Thoracic aorta (tissue), 2 donors: ENCODE measurements at places on chromosomes 13 and 19.

- no peak for DNase-seq
Measured at GRCh38 chr13:30047154-30047874, 196.9 kb upstream of the UBL3 start.

GRCh38 chr13:33545492-33545891 is 259.9 kb upstream of the STARD13 start:
- DNase-seq = no peak

DNA sequence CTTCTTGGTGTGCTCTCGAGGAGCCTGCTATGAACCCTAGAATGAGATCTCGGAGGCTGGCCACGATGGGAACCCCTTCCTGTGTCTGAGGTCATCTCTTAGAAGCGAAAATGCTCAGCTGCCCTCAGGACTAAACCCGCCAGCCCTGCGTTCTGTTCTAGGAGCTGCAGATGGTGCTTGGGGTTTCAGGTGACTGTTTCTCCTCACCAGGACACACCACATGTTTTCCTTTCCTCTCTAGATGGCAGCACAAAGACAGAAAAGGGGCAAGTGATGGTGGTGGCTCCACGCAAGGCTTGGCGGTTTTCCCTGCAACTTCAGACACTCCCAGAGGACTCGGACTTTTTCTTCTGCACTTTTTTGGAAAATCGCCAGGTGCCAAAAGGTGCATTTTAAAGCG is 60.1 kb downstream of the RNASEH2B start:
- no peak for DNase-seq

DNA sequence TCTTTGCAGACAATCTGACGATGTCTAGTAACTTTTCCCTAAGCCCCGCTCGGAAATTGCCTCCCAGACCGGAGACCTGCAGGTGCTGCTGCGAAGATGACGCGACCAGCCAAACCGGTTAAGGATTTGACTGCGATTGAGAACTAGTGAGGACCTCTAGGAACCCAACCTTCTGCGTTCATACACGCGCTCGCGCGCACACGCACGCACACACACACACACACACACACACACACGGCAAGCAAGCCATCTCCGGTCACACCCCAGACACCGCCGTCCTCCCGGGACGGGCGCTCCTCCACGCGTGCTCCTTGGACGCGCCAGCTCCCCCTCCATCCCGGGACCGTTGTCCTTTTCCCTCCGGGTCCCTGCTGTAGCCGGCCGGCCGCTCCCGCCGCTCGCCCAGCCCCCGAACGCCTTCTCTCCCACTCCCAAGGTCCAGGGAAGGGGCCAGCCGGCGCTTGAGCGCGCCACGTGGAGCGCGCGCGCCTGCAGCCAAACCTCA is 1.2 kb downstream of the TBC1D4 start:
- DNase-seq = no peak

- no peak for DNase-seq
Measured at GRCh38 chr13:103694033-103694432, 627.8 kb upstream of the SLC10A2 start.

GRCh38 chr13:71672512-71672911 is 194.5 kb downstream of the DACH1 start:
- DNase-seq = no peak

DNA sequence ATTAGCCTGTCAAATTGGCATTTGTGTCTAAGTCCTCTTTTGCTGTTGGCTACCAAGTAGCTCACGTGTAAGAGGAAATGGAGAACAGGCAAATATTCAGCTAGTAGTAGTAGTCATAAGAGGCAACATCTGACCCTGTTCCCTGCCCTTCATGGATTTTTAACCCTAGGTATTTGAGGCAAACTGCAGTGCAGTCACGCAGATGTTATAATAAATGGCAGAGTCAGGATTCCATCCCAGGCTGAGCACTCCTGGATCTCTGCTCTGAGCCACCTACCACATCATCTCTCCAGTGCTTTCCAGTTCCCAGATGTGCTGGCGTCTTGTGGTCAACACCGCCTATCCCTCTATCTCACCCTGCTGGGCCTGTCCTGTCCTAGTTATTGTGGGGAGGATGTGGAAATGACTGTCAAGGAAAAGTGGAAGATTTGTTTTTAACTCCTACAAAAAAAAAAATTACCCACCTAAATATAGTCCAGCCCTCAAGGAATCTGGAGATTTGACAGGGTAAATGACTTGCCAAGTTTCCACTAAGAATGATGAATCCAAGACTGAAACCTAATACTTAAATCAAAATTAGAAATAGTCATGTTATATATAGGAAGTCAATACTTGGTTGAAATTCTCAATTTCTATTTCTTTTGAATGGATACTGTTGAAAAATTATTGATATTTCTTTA is 322.9 kb downstream of the GPC6 start:
- DNase-seq = no peak

DNA sequence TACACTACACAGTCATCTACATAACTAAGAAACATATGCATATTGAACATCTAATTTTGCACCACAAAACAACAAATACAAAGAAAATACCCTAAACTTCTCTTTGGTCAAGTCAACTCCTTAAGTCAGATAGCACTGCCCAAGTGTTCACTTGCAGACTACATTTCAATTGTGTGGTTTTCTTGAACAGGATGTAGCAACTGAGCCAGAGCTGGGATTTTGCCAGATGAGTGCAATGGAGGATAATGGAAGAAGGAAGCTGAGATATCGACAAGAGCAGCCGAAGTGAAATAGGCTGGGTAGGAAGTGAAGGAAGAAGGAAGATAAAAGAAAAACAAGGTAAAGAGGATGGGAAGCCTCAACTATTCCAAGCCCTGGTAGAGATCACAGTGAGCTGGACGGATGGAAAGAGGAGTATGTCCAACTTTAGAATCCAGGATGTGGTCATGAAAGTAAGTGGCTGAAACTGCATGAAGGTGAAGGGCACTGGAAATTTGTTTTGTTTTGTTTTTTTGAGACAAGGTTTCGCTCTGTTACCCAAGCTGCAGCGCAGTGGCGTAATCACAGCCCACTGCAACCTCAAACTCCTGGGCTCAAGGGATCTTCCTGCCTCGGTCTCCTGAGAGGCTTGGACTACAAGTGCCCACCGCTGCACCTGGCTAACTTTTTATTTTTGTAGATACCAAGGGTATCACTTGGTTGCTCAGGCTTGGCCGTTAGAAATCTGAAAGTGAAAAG is 15.0 kb downstream of the NUFIP1 start:
- peak; percentile 16 for DNase-seq

DNA sequence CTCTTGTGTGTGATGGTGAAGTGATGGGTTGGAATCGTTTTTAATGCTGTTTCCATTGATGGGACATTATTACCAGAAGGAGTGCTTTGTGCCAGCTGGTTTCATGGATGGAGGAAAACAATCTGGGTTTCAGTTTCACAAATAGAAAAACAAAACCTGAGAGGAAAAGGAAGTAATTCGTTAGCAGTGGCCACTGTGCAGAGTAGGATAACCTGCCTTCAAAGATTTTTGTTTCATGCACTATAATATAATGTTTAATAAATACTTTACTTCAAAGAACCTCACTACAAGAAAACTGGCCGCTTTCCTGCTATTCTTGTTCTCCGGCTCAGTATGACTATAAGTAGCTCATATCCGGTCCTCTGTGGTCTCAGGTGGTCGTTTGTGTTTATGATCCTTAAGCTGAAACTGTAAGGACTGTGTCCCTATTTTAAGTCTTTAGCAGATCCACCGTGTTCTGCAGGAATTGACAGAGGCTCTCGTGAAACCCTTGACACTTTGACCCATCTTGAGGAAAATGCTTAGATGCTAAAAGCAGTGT is 104.7 kb downstream of the GGACT start:
- no peak for DNase-seq

DNA sequence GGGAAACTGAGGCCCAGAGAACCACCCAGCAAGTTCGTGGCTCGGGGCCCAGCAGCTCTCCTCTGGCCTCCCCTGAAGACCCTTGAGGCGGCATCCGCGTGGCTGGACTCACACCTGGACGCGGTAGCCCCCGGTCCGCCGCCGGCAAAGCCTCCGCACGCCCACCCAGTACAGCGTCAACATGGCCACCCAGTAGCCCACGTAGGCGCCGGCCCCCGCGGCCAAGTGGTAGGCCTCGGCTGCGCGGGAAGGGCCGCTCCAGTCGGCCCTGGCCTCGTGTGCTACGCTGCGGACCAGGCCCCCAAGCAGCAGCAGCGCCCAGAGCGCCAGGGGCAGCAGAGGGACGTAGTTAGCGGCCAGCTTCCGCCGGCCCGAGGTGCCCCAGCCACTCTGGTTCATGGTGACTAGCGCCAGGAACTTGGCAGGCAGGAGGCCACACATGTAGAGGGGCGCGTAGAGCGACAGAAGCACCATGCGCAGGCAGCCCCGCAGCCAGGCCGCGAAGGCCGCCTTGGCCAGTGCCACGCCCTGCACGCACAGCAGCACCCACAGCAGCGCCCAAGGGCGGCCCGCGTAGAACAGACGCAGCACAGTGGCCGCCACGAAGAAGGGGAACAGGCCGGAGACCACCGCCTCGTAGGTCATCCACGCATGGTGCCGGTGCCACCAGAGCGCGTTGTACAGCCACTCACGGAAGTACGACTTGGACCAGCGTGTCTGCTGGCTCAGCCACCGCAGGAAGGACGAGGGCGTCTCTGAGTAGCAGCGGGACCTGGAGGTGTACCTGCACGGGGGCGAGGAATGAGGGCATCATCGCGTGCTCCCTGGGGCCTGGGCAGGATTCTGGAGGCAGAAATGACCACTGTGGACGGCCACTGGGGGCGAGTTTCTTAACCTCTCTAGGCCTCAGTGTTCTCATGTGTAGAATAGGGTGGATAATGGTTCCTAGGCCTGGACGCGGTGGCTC is 10.2 kb downstream of the HAS1 start:
- no peak for DNase-seq

- no peak for DNase-seq
Measured at GRCh38 chr19:6250024-6250615, 29.7 kb downstream of the MLLT1 start.

DNA sequence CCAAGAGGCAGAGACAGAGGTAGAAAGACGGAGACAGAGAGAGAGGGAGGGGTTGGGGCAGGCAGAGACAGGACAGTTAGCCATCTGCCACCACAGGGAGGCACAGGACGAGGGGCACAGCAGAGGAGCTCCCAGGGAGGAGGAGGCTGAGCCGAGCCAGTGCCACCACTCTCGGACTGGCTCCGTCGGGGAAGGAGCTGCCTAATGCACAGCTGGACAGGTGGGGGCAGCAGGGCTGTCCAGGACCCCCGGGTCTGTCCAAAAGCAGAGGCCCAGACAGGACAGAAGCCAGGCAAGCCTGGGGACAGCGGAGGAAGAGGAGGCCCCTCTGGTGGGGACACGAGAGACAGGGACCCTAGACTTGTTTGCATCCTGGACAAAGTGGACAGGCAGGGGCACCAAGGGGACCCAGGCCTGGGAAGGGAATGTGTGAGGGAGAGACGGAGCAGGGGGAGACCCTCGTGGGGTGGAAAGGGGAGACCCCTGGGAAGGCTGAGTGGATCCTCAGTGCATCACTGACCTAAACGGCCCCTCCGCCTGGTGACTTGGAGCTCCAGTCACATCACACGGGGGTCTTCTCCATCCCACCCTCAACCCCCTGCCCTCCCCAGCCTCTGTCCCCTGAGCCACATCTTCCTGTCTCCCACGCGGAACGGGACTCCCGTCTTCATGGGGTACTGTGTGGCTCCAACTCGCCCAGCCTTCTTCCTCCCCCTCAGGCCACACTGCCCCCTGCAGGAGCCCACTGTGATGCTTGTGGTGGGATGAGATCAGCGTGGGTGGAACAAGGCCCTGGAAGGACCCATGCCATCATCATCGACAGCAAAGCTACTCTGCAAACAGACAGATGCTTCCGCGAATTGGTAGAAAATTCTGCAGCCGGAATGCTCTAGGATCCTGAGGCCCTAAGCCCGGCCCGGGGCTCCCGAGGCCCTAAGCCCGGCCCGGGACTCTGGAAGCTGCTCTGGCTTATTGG is 915 bp downstream of the F10 start:
- no peak for DNase-seq

- DNase-seq = no peak
Measured at GRCh38 chr19:12932392-12933286, 872 bp downstream of the FARSA start.

- DNase-seq = no peak
Measured at GRCh38 chr13:76667551-76667950, 218.7 kb downstream of the KCTD12 start.

- DNase-seq = no peak
Measured at GRCh38 chr13:59663707-59664106, 500.0 kb downstream of the DIAPH3 start.

GRCh38 chr13:113935001-113935844 is 38.7 kb downstream of the C13orf46 start:
- no peak for DNase-seq

- DNase-seq = no peak
Measured at GRCh38 chr19:14669940-14670339, 4.7 kb downstream of the ADGRE3 start.

DNA sequence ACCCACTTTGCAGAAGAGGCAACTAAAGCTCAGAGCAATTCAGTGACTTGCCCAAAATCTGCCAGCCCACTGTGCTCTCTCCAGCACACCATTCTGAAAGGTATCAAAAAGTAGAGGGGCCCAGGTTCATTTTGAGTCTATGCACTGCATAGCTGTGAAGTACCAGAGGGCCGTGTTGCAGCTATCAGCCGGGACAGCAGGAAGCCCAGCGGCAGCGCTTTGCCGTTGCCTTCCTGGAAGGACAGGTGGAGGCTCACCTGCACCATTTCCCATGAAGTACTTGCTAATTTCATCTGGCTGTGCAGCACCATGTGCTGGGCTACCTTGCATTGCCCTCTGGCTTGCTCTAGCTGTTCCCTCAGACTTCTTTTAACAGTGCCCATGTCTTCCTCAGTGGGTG is 2.7 kb upstream of the SERPINE3 start:
- no peak for DNase-seq

DNA sequence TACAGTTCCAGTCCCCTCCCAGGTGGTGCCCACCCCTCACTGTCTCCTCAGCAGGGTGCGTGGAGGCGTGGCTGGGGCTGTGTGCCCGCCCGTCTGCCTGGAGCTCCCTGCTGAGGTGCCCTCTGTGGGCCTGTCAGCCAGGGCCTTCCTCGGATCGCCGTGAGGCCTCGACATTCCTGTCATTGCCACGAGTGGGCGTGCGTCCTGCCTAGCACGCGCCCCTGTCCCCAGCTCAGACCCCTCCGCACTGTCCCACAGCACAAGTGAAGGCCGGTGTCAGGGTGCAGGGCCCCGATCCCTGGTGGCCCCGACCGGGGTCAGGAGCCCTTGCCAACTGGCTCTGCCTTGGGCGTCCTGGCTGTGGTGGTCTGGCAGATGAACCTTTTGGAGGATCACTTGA is 32.2 kb downstream of the DOT1L start:
- no peak for DNase-seq

GRCh38 chr19:48635966-48636858 is 967 bp downstream of the DBP start:
- DNase-seq = no peak

GRCh38 chr13:78194904-78195639 is 276.4 kb upstream of the EDNRB start:
- DNase-seq = no peak
